ENCODE measurements at places on chromosomes 16 and 17.

DNA sequence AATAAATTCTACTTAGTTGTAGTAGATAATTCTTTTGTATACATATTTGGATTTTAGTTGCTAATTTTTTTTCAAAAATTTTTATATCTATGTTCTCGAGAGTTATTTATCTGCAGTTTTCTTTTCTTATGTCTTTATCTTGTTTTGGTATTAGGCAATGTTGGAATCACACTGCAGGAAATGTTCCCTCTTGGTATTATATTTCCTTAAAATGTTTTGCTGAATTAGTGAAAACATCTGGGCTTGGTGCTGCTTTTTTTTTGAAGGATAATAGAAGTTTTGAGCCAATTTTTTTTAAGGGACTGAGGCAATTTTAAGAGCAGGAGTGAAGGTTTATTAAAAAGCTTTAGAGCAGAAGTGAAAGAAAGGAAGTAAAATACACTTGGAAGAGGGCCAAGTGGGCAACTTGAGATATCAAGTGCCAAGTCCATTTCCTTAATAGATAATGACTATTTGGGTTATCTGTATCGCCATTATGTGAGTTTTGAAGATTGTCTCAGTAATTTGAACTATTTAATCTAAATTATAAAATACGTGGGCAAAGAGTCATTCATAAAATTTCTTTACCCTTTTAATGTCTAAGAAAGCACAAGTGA, 1390.1 kb upstream of the CDH8 start:
- DNase-seq, result no peak

- DNase-seq, result no peak
These were observed 7.5 kb downstream of the ZSCAN10 start for GRCh38 chr16:3091551-3091950.

DNA sequence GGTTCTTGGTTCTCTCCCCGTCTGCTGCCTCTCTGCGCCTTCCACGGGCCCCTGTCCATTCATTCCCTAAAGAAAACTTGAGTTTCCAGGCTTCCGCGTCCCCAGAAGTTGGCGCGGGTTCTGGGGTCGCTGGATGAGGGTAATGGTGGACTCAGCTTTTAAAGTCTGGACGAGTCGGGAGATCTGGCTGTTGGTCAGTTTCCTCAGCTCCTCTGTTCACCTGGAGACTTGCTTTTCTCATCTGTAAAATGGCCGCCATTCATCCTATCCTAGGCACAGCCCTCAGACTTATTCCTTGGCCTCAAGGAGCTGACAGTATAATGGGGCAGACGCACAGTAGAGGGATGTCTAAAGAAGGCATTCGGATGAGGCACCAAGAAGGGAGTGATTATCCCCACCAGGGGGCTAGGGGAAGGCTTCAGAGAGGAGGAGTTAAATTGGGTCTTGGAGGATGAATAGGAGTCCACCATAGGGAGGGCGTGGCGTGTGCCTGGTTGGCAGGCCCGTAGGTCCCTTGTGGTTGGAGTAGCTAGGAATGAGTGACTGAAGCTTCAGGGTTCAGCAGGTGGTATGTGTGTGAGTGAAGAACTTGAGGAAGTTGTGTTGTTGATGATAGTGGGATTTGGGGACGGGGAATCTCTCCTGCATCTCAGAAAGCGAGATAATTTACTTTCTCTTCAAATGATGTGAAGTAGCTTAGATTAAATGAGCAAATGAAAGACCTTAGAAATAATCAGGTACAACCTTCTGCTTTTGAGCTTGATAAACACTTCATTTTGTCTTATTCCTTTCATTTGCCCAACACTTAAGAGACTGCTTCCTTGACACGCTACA, 652 bp downstream of the VPS35L start:
- DNase-seq, result peak; percentile 57

GRCh38 chr16:4247460-4247784, 5.5 kb upstream of the SRL start:
- no peak for DNase-seq

GRCh38 chr17:18327093-18327492, 12.0 kb downstream of the SMCR8 start:
- no peak for DNase-seq

DNA sequence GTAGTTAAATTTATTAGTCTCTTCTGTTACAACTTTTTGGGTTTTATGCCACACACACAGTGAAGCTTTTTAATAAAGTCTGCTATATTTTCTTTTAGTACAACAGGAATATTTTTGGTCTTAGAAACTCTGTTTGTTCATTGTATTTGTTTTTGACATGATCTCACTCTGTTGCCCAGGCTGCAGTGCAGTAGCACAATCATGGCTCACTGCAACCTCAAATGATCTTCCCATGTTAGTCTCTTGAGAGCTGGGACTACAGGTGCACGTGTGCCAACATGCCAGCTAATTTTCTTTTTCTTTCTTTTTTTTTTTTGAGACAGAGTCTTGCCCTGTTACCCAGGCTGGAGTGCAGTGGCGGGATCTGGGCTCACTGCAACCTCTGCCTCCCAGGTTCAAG, 27.1 kb downstream of the PPM1D start:
- DNase-seq, result no peak

GRCh38 chr16:52863000-52863399, 189.7 kb downstream of the CHD9NB start:
- no peak for DNase-seq

GRCh38 chr17:63579633-63580032, 21.1 kb upstream of the TACO1 start:
- DNase-seq, result no peak

- DNase-seq, result no peak
These were observed 29.7 kb downstream of the ASIC2 start for GRCh38 chr17:33263396-33263795.

- DNase-seq, result peak; percentile 31
These were observed 91.4 kb upstream of the CCL2 start for GRCh38 chr17:34163646-34164045.

GRCh38 chr17:82243648-82244412, 15.0 kb downstream of the SLC16A3 start:
- DNase-seq, result no peak

- peak; percentile 92 for DNase-seq
These were observed at the start of gene MAZ for GRCh38 chr16:29806099-29806579. TSS of gene MAZ (plus strand) at chr16:29806529. CDS start at chr16:29806702, 173 bp downstream.

DNA sequence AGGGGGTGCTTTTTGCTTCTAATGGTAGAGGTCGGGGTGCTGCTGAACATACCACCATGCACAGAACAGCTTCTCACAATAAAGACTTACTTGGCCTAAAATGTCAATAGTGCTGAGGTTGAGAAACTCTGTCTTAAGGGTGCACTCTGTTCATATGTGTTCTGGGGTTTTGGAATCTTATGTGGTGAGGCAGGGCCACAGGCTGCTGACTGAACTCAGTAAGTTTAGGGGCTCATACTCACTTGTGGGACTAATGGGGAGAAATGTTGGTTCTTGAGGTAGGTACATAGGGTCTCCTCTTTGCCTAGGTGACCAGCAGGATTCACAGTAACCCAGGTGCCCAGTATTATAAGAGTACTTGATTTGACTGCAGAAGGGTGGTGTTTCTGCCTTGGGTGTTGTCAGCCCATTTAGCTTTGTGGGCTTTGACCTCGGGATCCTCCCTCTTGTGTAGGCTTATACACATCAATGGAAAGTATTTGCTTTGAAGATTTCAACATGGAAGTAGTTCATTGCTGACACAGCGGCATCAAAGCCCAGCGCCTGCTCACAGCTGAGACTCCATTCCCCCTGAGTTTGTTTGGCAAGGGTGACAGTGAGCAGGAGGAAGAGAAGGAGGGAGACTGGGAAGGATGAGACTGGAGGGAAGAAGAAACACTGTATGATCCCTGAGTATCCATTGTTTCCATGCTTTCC, 17.2 kb downstream of the SLC7A6 start:
- DNase-seq, result no peak

Measured in fibroblast of mammary gland (primary cell).